ENCODE measurements at places on chromosomes 4 and X.
A peak's percentile ranks its signal among the peaks of the same experiment; 100 is the strongest.

DNA sequence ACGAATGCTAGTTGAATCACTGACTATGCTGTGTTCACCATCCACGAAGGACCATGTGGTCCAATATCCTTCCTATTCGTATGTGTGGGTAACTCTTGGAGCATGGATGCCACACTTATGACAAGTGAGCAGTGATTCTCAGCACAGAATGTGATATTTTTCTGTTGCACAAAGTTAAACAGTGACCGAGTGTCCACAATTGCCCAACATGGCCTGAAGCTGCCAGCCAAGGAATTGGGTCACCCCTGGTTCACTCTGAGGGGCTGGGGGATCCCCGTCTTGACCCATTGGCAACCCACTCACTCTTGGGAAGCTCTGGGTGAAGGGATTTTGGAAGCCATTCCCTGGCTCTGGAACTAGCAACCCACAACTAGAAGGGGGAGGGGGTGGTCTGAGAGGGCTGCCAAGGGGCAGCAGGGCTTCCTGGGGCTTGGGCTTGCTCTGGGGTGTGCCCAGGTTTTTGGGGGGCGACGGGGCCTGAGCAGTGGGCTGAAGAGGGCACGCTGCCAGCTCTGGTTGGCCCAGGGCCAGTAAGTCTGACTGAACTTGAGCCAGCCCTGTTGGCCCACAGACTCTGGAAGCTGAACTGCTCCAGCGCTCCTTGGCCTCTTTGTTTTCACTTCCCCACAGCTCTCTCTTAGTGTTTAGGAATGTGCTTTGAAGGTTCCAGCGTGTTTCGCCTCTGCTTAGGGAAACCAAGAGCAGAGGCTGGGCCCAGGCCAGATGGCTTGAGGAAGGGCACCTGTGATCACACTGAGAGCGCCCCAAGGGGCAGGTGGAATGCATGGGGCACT, 43.1 kb upstream of the BCOR start:
- no peak for DNase-seq

GRCh38 chr4:25928379-25929297, 14.6 kb downstream of the SMIM20 start:
- DNase-seq, result peak; percentile 88

DNA sequence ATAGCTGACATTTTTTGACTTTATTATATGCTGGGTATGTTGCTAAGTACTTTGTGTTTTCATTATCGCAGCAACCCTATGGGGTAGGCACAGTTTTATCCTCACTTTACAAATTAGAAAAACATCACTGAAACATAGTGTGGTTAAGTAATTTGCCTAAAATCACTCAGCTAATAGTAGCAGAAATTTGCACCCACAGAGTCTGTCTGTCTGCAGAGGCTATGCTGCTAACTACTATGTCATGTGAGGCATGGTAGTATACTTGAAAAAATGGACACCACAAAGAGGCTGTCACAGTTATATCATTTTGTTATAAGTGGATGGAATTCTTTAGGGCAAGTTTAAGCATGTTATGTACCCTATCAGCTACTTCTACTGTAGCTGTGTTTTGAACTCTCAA, 69.0 kb downstream of the STAG2 start:
- no peak for DNase-seq

DNA sequence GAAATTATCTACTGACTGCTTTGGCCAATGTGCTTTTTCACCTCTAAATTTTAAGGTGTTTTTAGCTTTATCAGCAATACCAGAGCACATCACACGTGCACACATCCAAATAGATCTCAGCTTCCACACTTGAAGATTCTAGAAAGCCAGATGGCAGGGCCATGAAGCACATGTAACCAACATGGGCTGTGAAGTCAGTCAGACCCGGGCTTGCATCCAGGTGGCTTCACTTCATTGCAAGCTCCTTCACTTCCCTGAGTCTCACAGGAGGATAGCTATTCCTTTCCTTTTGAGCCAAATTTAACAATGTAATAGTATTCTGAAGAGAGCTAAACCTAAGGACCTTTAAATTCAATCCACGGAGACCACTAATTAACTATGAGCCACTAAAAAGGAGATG, 86.5 kb downstream of the SH3RF1 start:
- no peak for DNase-seq

GRCh38 chrX:153864101-153864500, 21.9 kb downstream of the L1CAM start:
- no peak for DNase-seq

GRCh38 chrX:129566073-129566472, 26.0 kb downstream of the OCRL start:
- DNase-seq, result no peak

DNA sequence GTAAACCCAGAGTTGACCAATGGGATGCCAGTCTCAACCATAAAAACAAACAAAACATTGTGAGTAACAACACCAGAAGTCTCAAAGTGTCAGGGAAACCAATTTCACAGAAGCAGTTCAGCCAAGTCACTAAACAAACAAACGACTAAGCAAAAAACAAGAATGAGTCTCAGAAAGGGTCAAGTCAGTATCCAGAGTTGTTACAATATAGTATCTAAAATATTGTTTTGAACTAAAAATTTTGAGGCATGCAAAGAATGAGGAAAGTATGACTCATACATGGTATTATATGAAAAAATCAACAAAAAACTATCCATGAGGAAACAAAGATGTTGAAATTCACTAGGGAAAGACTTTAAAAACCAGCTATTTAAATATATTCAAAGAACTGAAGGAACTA, 70.6 kb downstream of the AR start:
- no peak for DNase-seq

GRCh38 chr4:34643476-34643875, 1600.8 kb downstream of the ARAP2 start:
- no peak for DNase-seq

- DNase-seq, result no peak
These were observed 2073.2 kb upstream of the TENM3 start for GRCh38 chr4:180169966-180170365.

DNA sequence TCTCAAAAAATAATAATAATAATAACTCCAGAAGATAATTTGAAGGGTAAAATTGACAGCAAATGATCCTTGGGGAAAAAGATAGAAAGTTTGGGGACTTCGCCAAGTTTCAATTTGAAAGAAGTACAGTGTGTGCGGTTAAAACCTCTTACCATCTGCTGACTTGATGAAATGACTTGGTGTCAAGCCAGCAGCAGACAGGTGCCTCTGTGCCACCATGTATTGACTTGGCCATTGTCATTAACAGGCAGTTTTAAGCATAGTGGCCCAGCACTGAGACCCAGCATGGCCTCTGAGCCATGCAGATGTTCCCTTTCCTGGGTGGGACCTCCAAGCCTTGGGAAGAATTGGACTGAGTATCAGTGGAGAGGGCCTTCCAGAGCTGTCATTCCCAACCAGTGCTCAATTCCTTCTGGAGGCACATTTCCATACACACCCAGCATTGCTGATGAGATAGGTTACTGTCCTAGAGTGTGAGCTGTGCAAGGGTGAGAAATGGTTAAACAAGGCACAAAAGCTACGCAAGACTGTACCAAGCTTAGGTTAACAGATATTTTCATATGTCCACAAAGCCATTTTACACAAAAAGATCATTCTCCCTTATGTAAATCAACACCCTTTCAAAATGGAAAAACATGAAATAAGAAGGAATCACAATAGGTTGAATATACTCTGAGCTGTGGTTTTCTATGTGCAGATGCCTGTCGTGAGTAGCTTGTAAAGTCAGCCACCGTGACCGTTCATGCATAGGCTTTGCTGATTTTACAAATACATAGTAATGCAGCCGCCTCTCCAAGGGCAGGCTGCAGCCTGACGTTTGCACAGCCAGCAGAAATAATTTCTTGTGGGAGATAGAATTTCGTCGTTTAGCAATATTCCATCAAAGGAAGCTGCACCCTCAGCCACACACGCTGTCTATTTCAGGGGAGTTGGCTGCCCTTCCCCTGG, 59.4 kb upstream of the FBXW7 start:
- DNase-seq, result peak; percentile 45

- DNase-seq, result peak; percentile 90
These were observed at the start of gene RPL39 for GRCh38 chrX:119791437-119792231. RPL39 (minus strand) TSS chrX:119791630; CDS start chrX:119791576, 54 bp downstream.

GRCh38 chrX:133435544-133436124, 20.3 kb upstream of the GPC4 start:
- DNase-seq, result no peak

GRCh38 chr4:22483551-22483981, 32.3 kb downstream of the ADGRA3 start:
- DNase-seq, result no peak

GRCh38 chr4:44146516-44146915, 302.1 kb downstream of the KCTD8 start:
- DNase-seq, result no peak

GRCh38 chr4:26858947-26859401, 1.7 kb upstream of the STIM2 start:
- DNase-seq, result peak; percentile 1

DNA sequence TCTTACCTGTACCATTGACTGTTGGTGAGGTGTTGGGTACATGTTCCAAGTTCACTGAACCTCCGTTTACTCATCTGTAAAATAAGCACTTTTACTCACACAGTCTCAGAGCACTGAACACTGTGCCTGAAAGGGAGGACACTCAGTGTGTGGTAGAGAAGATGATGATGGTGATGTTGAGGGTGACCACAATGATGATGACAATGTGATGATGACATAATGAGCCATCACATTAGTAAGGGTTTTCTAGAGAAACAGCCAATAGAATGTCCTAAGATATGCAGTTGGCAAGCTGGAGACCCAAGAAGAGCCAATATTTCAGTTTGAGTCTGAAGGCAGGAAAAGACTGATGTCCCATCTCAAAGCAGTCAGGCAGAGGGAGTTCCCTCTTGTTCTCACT, 315.4 kb upstream of the IGFBP7 start:
- DNase-seq, result no peak

DNA sequence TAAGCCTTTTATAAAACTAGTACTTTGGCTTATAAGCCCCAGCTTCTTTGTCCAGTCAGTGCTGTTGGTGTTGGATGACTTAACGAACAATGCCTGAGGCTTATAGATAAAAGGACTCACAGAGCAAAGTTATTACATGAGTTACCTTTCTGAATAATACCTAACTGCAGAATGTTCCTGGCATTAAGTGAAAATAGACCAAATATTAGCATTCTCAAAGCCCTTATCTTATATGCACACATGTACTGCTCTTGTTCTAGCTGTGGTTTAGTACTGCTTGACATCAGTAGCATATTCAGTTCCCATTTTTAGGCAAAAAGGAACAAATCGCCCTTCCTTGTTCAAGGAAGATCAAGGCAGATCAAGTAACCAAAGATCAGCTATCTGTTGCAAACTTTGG, 131.6 kb downstream of the ZNF330 start:
- DNase-seq, result no peak

DNA sequence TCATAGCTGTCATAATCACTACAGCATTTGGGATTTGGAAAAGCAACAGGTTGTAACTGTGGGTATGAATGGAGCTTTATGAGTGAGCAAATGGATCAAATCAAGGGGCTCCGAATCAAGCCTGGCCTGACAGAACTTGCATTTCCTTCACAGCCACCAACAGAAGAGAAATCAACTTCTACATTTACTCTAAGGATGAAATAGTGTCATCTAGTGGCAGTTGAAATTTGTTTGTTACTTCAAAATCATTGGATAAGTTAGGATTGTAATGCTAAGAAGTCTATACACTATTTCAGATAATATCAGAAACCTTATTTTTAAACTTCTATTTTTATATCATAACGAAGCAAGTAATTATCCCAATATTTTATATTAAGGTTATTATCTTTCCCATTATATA, 10.7 kb upstream of the WDR17 start:
- no peak for DNase-seq

DNA sequence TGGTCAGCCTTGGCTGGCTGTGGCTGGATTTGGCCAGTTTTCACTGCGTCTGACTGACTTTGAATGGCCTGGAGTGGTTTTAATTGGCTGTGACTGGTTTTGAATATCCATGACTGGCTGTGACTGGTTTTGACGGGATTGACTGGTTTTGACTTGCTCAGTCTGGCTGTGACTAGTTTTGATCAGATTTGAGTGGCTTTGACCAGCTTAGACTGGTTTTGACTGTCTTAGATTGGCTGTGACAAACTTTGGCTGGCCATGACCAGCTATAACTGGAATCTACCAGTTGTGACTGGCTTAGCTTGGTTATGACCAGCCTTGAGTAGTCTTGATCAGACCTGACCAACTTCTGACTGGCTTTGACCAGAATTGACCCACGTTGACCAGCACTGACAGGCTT, 168.4 kb upstream of the AMOT start:
- DNase-seq, result no peak

- DNase-seq, result no peak
These were observed 1.9 kb upstream of the MAMLD1 start for GRCh38 chrX:150361070-150361776.

- peak; percentile 2 for DNase-seq
These were observed 294.4 kb downstream of the GPAT3 start for GRCh38 chr4:83830138-83830888.

GRCh38 chr4:47567511-47567910, 82.4 kb downstream of the ATP10D start:
- DNase-seq, result no peak

DNA sequence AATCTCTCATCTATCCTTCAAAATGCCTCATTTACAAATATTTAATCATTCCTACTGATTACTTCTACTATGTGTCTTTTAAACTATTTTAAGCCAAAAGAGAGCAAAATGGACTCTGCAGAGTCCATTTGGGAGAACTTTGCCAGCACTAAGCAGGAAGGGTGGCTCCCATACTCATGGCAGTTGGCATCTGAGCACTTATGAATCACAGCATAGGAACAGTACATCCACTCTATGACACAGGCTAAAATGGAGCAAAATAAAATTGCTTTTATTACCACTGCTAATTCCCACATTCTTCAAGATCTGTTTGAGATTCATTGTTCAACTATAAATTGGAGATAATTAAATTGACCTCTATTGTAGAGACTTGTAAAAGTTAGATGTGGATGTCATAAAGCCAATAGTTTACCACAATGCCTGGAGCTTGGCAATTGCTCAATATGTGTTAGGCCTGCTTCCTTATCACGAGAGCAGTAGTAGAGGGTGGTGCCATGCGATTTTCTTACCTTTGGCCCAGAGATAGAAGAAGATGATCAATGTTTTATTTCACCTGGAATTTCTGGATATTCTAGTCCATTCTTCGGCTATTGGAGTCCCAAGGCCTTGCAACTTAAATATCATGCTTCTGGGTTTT, 19.1 kb downstream of the HPGD start:
- DNase-seq, result no peak

DNA sequence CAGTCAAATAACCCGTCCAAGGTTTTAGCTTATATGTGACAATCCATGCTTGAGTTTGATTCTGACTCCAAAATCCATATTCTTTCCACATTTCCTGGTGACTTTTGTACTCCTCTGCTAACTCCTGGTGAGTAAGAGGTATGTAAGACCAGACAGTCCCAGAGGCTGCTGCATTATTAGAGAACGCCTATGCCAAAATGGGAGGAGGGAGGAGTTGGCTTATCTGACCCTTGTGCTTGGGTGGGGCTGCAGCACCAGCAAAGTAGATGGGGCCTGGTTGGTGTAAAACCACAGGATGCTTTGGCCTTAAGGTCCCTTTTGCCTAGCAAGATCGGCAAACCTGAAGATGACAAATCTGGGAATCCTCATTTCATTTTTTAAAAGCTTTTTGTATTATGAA, 9.1 kb upstream of the RNF212 start:
- no peak for DNase-seq

GRCh38 chrX:33190016-33190415, 21.3 kb downstream of the DMD start:
- no peak for DNase-seq

- DNase-seq, result no peak
These were observed 43.0 kb upstream of the CDKN2AIP start for GRCh38 chr4:183401473-183401872.

Data from NCI-H345 (cell line).